ENCODE measurements at places on chromosomes 3 and 15. TPM values are rescaled to one million over a fixed set of nuclear protein-coding genes. Genes with fewer than 3 reads are reported as not detected.

Gene MEX3B
- total RNA-seq, result 1.4 TPM

- no peaks in the 10 kb centered on the region for H3K36me3 ChIP-seq
- H3K4me3 ChIP-seq, result no peak overlapping the region
- DNase-seq, result no peak
- no peaks in the 10 kb centered on the region for H3K27me3 ChIP-seq
- no peak overlapping the region for H3K27ac ChIP-seq
- H3K4me1 ChIP-seq, result no peaks in the 10 kb centered on the region
Observed at GRCh38 chr3:173739726-173740125, 342.2 kb downstream of the NLGN1 start.

GRCh38 chr15:67110361-67110781 lies 45.0 kb downstream of the SMAD3 start:
- peak overlapping the region; percentile 77 for H3K27ac ChIP-seq
- H3K27me3 ChIP-seq, result no peaks in the 10 kb centered on the region
- peaks cover 70% of the 10 kb centered on the region for H3K4me1 ChIP-seq
- DNase-seq, result no peak
- H3K36me3 ChIP-seq, result peaks cover 10% of the 10 kb centered on the region

Gene MOBP
- not detected for total RNA-seq

Gene CDCP1
- 0.32 TPM for total RNA-seq

GRCh38 chr3:40780291-40780924 lies 255.6 kb downstream of the ZNF621 start:
- no peak overlapping the region for H3K4me3 ChIP-seq
- H3K36me3 ChIP-seq, result peaks cover 5% of the 10 kb centered on the region
- H3K27ac ChIP-seq, result no peak overlapping the region
- DNase-seq, result no peak

- no peaks in the 10 kb centered on the region for H3K27me3 ChIP-seq
- no peak for DNase-seq
- no peak overlapping the region for H3K4me3 ChIP-seq
Observed at GRCh38 chr3:182212479-182213076, 500.9 kb downstream of the SOX2 start.

Gene HDC
- total RNA-seq, result 3.5 TPM

- H3K4me1 ChIP-seq, result no peaks in the 10 kb centered on the region
- no peak overlapping the region for H3K4me3 ChIP-seq
- no peak overlapping the region for H3K27ac ChIP-seq
- H3K27me3 ChIP-seq, result no peaks in the 10 kb centered on the region
Observed at GRCh38 chr3:174949523-174949922, 90.4 kb downstream of the NAALADL2 start.
